AG09319 (cell line): ENCODE measurements at places on chromosomes 1 and 21.

DNA sequence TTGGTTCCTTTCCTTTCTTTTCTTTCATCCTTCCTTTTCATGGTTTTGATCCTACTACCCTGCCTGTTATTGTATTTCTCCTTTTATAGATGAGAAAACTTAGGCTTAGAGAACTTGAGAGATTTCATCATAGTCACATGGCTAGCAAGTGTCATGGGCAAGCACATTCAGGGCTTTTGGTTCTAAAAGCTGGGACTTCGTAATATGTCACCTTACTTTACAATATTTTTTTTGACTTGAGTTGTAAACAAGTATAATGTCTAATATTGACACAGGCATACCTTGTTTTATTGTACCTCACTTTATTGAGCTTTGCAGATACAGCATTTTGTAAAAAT lies 70.7 kb downstream of the MTR start:
- no peak for DNase-seq

DNA sequence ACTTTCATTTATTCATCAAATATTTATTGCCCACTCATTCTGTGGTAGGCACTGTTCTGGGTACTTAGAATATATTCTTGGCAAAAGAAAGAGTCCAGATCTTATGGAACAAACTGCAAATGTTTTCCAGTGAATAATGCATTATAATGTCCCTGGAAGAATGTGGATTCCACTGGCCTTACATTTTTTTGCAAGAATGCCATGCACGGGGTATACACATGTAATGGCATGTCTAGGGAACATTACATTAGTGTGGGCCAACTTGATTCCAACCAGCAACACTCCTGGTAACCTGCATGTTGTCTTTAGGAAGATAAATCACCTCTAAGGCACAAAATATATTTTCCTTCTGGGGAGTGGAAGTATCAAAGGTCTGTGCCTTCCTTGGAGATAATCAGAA lies 33.0 kb upstream of the IFI44L start:
- DNase-seq, result no peak

DNA sequence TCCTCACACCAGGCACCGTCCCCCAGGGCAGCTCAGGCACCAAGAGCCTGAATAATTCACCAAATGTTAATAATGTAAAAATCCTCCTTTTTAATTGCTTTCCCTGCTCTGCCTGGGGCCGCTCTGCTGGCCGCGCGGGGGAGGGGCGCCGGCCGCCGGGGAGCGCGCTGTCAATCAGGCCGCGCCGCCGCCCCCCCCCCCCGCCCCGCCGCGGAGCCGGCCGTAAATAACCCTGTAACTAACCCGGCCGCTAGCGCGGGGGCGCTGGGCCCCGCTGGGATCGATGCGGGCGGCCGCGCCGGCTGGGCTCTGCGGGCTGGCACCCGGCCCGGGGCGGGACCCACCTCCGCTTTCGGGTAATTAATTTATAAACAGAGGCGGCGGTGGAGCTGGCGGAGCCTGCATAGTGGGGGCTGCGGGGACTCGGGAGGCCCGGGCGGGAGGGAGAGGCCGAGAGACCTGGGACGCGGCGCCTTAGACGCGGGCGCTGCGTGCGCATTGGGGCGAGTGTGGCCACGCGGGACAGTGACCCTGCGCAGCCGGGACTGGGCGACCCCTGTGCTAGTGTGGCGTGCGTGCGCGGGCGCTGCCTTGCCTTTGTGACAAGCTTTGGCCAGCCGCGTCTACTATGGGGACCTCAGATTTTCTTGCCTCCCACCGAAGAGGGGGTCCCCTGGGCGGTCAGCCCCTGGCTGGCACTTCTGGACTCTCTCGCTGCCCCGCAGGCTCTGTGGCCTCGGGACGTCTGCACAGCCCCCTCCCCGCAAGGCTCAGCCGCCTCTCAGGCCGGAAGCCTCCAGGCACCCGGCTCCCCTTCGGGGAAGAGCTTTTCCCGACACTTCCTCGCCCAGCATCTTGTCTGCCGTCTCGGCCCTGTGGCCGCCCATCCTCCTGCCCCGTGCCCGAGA lies 16.6 kb downstream of the SAMD11 start:
- peak; percentile 47 for DNase-seq

DNA sequence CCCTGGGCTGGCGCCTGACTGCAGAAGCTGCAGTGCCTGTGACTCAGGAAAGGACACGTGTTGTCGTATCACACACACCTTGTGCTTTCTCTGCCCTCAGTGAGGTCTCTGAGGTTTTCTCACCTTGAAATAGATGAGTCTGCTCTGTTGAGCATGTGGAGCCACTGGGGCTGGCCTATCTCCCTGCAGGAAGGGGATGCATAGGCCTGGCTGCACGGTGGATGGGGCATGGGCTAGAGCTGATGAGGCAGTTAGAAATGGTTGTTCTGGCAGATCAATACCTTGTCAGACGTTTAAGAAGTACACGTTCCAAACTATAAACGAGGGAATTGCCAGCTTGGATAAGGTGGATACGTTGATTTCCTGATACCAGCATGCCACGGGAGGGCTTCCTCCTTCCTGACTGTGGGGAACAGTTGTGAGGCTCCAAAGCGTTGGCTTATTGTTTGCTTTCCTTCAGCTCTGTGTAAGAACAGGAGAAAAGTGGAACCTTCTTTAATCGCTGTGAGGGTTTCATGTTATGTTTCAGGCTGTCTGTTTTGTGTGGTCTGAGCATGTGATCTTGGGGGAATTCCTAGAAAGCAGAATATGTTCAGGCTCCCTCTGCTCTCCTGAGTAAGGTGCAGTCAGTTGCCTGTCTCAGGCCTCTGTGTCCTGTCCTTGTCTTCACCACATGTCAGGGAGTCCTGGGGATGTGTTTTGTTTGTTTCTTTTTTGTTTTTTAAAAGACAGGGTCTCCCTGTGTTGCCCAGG lies 44.8 kb downstream of the PCNT start:
- no peak for DNase-seq

GRCh38 chr1:208988811-208989222 lies 594.7 kb upstream of the CAMK1G start:
- DNase-seq, result no peak

DNA sequence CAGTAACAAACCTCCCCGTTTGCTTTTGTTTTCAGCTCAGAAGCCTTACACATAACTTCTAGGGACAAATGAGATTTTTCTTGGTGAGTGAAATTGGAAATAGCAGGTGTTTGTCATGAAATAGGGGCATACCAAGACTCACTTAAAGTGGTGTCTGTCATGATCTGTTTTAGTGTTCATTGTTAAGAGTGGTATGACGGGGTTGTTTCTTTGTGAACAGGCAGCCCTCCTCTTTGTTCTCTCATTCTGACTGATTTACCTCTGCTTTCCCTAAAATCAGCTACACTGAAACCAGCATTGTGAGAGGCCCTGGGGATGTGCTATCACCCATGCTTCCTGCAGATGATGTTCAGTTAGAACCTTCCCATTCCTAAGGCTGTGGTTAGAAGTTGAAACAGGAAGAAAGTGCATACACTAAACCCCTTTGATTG lies 2.5 kb upstream of the ERO1B start:
- DNase-seq, result no peak

DNA sequence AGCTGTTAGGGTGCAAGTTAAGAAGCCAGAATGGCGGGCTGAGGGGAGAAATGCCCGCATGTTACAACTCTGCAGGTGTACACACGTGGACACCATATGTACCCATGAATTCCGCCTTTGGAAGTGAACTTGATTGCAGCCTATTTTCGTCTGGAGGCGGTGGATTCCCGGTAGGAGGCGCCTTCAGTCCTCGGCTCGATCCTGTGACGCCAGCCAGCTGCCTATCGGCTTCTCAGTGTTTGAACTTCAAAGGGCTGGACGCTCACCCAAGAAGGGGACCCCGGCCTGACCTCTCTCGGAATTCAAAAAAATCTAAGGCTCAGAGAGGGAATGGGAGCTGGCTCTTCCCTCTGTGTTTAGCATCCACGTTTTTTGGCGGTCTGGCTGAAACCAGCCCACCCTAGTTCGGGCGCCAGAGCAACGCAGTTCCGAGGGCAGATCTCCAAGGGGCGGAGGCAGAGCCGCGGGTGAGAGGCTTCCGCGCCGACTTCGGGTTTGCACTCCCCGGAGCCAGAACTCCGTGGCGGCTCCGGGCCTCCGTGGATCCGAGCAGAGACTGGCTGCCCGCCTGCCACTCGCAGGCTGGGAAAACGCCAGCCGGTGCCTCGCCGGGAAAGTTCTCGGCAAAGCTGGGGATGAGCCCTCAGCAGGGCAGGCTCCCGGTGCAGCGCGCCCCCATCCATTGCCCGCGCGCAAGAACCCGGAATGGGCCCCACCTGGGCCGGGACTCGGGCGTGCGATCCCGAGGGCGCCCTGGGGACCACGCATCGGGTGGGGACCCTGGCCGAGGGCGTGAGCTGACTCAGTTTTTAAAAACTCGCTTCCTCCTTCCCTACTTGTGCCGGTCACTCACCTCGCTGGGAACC lies 996 bp upstream of the TMEM51 start:
- DNase-seq, result peak; percentile 67

DNA sequence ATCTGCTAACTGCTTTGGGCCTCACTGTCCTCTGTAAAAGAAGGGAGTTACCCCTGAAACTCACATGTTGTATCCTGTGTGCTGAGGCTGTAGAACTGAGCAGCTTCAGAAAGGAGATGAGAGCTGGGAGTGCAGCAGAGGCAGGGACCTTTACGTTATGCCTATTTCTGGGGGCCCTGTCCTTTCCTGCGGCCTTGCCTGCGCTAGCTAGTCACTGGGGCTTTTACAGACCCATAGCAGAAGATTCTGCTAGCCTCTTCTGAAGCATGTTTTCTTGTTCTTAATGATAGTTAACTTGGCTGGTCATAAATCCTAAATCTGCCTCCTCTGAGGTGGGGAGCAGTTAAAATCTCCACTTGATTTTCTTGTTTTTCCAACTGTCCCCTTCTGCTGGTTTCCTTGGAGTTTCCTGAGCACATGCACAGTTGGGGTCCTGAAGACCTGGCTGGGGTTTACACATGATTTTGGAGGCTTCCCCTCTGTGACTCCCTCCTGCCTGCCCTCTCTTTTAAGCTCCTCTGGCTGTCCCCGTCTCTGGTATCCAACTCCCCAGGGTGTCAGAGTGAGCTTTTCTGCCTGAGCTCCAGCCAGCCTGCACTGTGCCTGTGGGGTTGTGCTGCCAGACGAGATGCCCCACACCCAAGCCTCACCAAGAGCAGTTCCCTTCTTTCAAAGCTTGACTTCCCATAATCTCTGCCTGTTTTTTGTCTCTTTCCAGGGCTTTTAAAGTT lies 76.6 kb downstream of the NOS1AP start:
- no peak for DNase-seq

GRCh38 chr1:62826901-62827300 lies 43.0 kb downstream of the ATG4C start:
- no peak for DNase-seq

DNA sequence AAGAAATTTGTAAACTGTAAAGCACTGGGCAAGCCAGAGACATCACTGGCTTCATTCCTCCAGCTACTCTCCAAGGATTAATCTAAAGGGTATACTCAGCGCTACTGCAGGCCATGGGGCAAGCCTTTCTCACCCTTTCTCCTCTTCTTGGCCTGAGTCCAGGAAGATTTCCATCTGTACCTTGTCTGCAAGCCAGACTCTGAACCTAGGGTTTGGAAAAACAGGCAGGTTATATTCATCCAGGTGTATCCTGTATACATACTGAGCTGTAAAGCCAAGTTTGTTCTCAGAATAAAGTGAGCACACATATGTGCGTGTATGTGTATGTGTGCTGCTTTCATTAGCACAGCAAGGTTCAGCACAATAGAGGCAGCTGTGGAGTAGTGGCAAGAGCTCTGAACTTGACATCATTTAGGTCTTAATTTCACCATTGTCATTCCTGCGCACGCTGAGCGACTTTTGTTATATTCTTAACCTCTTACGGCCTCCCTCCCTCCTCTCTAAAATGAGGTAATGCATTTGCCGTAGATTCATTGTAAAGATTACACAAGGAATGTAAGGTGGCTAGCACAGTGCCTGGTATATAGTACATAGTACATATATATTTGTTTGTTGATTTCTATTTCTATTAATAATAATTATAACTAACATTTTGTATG lies 128.1 kb upstream of the JUN start:
- DNase-seq, result no peak

DNA sequence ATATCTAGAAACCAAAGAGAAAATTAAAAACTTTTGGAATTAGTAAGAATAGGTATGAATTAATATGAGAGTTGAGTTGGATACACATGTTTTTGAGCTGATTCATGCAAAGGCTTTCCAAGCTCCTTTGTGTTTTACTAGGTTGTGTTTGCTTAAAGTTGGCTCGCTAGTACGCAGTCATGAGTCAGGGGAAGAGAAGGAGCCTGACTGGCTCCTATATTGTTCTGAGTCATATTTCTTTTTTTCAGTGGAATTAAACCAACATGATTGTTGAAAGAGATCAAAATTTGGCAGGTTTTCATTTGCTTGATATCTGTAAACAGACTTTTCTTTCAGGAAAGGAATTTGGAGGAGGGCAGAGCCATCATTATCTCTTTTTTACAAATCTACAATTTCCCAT lies 66.7 kb downstream of the MAGI3 start:
- peak; percentile 73 for DNase-seq

DNA sequence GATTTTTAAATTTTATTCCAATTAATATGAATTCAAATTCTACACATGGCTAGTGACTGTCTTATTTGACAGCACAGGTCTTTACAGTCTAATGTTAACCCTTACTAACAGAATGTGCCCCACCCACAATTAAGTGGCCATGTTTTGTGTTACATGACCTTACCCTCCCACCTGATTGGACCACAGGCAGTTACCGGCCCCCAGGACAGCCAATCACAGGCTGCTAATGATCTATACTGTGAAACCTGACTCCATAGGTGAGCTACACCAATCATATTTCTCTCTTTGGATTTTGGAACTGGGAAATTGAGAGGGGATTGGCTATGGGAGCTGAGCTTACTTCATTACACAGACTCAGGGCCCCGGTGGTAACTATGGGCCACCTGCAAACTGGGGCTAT lies 27.5 kb downstream of the ZP4 start:
- DNase-seq, result no peak

DNA sequence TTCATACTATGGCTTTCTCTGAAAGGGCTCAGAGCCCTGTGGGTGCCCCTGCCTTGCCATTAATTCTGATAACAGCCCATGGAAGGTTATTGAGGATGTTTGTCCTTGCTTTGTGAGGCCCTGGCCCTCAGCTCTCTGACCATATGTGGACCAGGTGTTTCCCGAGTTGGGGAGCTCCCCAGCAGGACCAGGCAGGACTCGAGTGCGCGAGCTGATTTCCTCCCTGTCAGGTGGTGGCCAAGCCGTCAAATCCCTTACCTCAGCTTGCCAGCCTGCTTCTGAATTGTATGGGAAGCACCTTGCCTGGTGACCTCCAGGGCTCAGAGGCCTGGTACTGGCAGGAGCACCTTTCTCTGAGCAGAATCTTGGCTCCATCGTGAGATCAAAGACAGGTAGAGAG lies 17.9 kb upstream of the SDE2 start:
- DNase-seq, result no peak
